Esophagus squamous epithelium (tissue), 5 donors: ENCODE measurements at places on chromosomes 1 and 21.

DNA sequence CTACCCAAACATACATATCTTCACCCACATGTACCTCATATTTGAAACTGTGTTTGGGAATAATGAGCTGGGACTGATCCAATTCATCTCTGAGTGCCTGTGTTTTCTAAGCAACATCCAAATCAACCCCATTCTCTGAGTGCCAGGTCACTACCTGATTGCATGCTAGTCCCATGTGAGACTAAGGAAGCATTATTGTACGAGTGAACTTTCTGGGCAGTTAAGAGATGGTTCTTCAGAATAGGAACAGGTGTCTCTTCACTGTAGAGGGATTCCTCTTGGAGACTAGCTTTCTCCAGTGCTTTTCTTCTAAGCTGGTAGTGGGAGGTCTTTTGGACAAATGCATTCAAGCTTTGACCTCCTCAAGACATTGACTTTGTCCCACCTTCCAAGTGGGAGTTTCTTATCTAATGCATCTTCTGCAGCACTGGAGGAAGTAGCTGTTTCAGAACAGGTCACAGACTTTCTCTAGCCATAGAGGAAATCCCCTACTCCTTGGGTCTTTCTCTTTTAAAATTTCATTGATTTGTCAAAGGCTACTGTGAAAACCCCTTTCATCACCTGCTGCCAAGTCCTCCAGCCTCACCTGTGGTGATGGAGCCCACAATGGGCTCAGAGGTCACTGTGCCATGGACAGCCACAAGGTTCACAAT, 172.0 kb upstream of the KIAA0040 start:
- no peak for DNase-seq

DNA sequence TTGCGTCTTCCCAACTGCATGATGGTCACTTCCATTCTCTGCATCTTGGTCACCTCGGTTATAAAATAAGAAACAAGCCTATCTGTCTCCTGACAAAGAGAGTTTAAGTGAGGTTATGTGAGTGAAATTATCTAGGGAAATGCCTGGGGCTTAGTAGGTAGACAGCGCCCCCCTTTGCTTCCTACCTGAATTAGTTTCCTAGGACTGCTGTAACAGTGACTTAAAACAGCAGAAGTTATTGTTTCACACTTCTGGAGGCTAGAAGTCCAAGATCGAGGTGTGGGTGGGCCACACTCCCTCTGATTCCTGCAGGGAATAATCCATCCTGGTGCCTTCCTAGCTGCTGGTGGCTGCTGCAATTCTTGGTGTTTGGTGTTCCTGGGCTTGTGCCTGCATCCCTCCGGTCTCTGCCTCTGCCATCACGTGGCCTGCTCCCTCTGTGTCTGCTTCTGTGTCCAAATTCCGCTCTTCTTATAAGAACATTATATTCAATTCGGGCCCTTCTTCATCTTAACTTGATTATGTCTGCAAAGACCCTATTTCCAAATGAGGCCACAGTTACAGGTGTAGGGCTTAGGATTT, 92.6 kb downstream of the IGSF21 start:
- DNase-seq, result no peak

DNA sequence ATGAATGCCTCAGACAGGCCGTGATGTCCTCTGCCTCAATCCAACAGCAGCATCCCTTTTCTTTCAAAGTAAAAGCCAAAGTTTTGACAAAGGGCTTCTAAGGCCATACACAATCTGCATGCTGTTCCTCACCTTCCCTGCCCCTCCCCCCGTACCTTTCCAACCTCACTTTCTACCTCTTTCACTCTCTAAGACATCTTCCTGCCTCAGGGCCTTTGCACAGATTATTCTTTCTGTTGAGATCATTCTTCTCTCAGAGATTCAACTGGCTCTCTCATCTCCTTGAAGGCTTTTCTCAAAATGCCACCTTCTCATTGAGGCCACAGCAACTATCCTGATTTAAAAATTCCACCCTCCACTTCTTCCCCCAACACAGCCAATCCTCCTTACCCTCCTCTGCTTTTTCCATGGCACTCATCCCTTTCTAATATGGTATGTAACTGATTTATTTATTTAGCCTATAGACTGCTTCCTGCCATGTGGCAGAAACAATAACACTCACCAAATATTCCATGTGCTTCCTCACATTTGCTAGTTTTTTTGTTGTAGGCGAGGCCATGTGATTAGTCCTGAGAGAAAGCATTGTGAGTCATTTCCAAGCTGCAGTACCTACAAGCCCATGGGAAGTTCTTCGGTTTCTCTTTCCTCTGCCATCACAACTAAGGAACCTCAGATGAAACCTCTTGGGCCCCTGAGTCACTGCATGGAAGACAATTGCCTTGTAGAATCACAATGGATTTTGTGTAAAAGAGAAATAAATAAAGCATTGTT, 58.7 kb upstream of the GADD45A start:
- DNase-seq, result no peak

DNA sequence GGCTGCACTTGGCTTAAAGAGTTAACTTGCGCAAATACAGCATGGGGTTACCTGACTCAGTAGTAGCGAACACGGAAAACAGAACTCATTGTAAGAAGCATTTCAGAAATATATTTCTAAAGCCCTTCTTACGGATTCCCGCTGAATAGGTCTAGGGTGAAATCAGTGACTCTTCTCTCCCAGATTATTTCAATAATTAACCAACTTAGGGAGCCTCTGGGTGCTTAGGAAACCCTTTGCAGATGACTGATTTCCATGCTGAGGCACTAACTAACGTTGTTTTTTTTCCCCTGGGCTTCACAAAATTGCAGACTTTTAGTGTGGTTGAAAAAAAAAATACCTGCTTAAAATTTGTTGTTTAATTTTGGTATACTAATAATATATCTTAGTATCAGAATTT, 40.3 kb downstream of the BTG3 start:
- DNase-seq, result no peak

DNA sequence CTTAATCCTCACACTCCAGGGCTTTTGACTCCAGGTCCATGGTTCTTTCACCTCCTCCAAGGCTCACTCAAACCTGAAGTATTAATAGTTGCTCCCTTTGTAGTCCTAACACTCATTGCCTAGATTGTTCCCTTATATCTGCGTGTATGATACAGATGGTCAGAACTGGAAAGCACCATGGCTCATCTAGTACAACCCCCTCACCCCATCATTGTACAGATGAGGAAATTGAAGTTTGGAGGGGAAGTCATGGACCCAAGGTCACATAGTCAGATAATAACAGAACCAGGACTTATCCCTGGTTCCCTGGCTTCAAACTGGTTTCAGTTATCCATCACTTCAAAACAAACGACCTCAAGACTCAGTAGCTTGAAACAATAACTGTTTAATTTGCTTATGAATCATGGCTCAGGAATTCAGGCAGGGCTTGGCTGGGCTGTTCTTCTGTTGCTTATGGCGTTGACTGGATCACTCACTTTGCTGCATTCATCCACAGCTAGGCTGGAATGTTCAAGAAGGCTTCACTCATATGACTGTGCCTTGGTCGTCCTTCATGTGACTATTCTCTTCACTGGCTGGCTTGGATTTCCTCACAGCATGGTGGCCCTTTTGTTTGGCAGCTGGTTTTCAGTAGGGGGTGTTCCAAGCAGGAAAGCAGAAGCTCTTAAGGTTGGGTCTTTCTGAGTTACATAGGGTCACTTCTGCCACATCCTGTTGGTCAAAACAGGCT, 5.0 kb downstream of the NOS1AP start:
- no peak for DNase-seq

DNA sequence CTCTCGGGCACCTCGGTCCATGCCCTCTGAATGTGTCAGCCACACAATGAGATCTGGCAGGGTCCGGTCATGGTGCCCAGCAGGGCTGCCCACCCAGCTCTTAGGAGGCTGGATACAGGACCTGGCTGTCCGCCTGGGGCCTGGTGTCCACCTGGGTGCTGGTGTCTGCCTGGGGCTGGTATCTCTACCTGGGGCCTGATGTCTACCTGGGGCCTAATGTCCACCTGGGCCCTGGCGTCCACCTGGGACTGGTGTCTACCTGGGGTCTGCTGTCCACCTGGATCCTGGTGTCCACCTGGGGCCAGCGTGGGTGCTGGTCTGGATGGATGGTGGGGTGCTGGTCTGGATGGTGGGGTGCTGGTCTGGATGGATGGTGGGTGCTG, 45.1 kb upstream of the ACTRT2 start:
- no peak for DNase-seq

DNA sequence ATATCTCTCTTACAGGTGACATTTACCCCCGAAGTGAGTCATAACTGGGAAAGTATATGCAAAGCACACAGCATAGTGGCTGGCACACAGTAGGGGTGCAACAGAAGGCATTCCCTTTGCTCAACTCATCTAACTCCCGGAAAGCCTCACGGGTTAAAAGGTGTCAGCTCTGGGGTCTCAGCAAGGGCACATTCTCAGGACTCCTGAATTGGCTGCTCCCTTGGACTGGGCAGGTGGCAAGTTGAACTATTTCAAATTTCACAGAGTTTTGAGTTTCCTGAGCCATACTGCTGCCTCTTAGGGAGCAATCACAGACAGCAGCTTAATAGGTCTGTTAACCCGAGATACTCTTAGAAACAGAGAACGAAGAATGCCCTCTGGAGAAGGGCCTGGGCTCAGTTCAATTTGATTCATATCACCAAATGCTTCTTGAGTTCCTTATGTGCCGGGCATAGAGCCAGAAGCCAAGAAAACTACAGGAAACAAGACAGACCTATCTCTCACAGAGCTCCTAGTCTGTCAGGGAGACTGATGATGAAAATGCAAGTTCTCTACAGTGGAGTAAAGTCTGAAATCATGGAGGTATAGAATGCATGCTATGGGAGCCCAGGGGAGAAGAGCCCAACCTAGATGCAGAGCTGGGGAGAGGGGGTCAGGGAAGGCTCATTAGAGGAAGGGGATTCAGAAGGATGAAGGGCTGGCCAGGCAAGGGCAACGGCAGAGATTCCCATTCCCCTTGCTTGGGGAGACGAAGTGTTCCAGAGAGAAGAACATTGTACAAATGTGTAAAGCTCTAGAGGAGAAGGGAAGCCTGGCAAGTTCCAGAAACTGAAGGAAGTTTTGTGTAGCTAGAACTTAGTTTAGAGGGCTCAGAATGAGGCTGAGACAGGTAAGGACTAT, 143.9 kb upstream of the HMGB4 start:
- DNase-seq, result no peak

GRCh38 chr1:12473596-12474362, 144.2 kb downstream of the DHRS3 start:
- no peak for DNase-seq

DNA sequence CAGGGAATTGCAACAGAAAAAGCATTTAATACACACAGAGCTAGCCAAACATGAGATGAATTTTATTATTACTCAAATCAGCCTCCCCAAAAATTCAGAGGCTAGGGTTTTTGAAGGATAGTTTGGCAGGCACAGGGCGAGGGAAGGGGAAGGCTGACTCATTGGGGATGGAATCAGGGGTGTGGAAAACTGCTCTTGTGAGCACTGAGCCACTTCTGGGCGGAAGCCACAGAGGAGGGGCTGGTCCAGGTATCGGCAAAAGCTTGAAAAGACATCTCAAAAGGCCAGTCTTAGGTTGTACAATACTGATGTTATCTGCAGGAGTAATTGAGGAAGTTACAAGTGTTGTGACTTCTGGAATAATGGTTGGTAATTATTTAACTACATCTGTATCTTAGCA, 109.4 kb downstream of the TLR5 start:
- no peak for DNase-seq

GRCh38 chr21:17660862-17661261, 48.2 kb upstream of the BTG3 start:
- no peak for DNase-seq

GRCh38 chr1:193905288-193906085, 719.1 kb upstream of the B3GALT2 start:
- no peak for DNase-seq

DNA sequence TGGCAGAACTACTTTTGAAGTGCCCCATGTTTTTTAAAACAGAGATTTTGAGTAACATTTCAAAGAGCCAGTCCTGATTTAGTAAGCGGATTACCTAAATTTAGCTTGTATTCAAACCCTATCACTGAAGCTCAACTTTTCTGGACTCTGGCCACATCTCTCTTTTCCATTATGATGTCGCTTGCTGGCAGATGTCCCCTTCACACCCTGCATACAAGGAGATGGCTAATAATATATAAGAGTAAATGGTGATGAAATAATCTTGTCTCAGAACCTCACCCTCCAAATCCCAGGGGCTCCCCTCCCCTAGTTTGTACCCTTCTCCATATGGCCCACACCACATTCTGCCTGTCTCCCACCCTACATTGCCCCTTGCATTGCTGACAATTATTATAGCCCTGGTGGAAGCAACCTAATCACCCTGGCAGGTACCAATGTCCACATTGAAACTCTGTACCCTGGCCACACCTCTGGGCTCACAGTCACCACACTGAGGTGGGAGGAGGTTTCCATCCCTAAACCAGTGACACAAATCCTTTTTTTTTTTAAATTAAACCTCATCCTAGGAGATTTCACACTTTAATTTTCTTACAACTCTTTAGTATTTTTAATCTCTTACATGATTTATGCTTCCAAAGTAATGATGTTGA, 106.0 kb upstream of the SYT6 start:
- DNase-seq, result no peak

- DNase-seq, result no peak
Measured at GRCh38 chr1:111878091-111878490, 111.4 kb downstream of the KCND3 start.

DNA sequence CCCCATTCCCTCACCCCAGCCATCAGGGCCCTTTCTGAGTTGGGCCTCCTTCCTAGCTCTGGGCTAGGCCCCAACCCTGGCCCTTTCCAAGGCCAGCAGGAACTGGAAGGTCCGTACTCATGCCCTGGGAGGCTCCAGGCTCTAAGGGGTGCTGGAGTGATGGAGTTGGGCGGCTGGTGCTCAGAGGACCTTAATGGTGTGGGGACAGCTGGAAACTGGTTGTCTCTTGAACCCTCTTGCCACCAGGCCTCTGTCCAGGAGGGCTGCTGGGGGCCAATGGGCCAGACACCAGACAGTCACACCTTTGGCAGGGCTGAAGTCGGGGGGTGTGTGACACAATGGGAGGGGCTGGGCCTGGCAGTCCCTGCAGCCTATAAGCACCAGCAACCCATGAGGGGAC, 9.2 kb upstream of the PADI1 start:
- DNase-seq, result no peak

- DNase-seq, result no peak
Measured at GRCh38 chr1:179190861-179191260, 38.6 kb downstream of the ABL2 start.
